ENCODE measurements at places on chromosomes 16 and 17. TPM values are rescaled to one million over a fixed set of nuclear protein-coding genes. Genes with fewer than 3 reads are reported as not detected.

The CD300LG gene
- 5.7 TPM for total RNA-seq

The ACSM2A gene
- total RNA-seq: not detected

The ACSM5 gene
- total RNA-seq: 4.3 TPM

The SRCAP gene
- total RNA-seq: 73.8 TPM

The CD300LB gene
- 1.5 TPM for total RNA-seq

The TMEM98 gene
- total RNA-seq: 47.9 TPM

The PRRT2 gene
- 3.2 TPM for total RNA-seq

The CD300H gene
- total RNA-seq: 0.92 TPM

The CA5A gene
- 0.06 TPM for total RNA-seq

DNA sequence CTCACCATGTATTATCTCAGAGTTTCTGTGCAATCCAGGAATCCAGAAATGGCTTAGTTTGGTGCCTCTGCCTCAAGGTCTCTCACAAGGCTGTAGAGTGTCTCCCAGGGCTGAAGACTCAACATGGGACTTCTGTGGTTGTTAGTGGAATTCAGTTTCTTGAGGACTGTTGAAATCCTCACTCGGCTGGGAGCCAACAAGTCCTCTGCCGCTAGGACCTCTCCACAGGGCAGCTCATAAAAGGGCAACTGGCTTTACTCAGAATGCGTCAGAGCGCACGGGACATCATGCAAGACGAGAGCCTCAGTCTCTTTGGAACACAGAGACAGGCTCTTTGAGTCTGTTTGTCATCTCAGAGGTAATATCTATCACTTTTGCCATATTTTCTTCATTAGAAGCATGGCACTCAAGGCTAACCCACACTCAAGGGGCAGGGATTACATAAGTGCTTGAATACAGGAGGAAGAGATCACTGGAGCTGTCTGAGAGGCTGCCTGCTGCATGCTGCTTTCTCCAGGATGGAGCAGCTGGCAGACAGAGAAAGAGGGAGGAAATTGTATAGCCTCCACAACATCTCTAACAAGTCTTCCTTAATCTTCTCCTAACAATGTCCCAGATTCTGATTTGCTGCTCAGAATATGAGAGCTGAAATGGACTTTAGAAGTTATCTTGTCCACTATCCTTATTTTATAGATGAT, 97.5 kb upstream of the ASIC2 start:
- H3K36me3 ChIP-seq: no peaks in the 10 kb centered on the region
- peaks cover 4% of the 10 kb centered on the region for H3K27me3 ChIP-seq
- H3K27ac ChIP-seq: no peak overlapping the region
- peaks cover 8% of the 10 kb centered on the region for H3K4me1 ChIP-seq
- no peak for DNase-seq

- H3K27ac ChIP-seq: no peak overlapping the region
- no peaks in the 10 kb centered on the region for H3K27me3 ChIP-seq
- H3K4me1 ChIP-seq: peaks cover 46% of the 10 kb centered on the region
- no peak overlapping the region for H3K4me3 ChIP-seq
- no peak for DNase-seq
Observed at GRCh38 chr17:76554131-76554530, 14.3 kb downstream of the PRCD start.

- no peak overlapping the region for H3K4me3 ChIP-seq
- no peaks in the 10 kb centered on the region for H3K27me3 ChIP-seq
- DNase-seq: no peak
- H3K4me1 ChIP-seq: no peaks in the 10 kb centered on the region
- no peaks in the 10 kb centered on the region for H3K36me3 ChIP-seq
Observed at GRCh38 chr16:80681436-80681835, 123.0 kb downstream of the CDYL2 start.

DNA sequence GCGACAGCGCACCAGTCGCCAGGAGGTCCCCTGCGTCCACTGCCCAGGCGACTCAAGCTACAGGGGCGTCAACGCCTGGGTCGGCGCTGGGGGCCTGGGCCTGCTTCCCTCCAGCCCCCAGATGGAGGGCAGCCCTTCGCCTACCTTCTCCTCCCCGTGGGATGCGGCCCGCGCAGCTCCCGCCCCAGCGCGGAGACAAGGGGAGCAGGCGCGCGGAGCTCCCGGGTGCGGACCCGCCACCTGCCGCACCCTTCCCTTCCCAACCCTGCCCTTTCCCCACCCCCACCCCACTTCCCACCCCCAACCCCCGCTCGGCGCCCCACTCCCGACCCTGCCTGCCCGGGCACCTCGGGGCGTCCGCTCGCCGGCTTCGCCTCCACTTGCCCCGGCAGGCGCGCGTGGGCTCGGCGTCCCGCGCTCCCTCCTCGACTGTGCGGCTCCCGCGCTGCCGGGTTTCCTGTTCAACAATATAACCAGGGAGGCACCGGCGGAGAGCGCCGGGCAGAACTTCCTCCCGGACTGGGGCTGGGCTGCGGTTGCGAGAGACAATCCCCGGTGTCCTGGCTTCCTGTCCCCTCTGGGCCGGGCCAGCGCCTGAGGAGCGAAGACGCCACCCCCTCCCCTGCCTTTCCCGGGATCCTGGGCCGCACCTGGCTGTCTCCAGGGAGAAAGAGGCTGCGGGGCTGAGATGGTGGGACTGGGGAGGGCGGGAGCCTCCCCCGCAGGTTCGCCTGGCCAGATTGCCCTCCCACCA, at the start of gene ARHGAP27:
Gene ARHGAP27 (minus strand): TSS at position 466 of the 754 bp plus-strand sequence. CDS start 2,591 bp downstream, outside the sequence.
- peak within 1 kb of the TSS; percentile 84 for H3K27ac ChIP-seq
- DNase-seq: peak; percentile 85
- peaks cover 30% of the 10 kb centered on the region for H3K36me3 ChIP-seq
- peaks cover 48% of the 10 kb centered on the region for H3K4me1 ChIP-seq

DNA sequence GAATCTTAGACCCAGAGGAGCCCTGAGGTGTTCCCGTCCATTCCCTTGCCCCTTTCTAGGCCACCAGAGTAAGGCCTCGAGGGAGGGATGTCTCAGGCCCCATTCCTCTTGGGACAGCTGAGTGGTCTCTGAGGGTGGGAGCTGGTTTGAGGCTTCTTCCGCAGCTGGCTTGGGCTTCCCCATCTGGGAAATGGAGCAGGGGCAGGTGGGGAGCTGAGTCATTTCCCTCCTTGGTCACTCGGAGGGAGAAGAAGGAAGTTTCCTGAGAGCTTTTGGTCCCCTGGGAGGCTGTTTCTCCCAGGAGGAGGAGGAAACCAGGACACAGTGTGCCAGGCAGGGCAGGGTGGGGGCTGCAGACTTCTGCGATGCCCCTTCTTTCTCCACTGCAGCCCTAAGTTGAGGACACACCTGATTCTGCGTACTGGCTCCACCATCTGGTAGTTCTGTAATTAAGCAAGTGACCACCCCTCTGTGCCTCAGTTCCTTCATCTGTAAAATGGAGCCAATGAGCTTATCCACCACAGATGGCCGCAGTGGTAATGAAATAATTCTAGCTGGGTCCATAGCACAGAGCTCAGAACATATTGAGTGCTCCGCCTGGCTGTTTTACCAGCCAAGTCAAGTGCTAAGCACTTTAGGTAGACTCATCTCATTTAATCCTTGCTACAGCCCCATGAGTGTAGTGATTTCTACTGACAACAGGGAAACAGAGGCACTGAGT, 1.6 kb upstream of the KCNJ12 start:
- H3K27me3 ChIP-seq: peaks cover 42% of the 10 kb centered on the region
- peaks cover 24% of the 10 kb centered on the region for H3K4me1 ChIP-seq
- DNase-seq: no peak
- no peak overlapping the region for H3K27ac ChIP-seq

DNA sequence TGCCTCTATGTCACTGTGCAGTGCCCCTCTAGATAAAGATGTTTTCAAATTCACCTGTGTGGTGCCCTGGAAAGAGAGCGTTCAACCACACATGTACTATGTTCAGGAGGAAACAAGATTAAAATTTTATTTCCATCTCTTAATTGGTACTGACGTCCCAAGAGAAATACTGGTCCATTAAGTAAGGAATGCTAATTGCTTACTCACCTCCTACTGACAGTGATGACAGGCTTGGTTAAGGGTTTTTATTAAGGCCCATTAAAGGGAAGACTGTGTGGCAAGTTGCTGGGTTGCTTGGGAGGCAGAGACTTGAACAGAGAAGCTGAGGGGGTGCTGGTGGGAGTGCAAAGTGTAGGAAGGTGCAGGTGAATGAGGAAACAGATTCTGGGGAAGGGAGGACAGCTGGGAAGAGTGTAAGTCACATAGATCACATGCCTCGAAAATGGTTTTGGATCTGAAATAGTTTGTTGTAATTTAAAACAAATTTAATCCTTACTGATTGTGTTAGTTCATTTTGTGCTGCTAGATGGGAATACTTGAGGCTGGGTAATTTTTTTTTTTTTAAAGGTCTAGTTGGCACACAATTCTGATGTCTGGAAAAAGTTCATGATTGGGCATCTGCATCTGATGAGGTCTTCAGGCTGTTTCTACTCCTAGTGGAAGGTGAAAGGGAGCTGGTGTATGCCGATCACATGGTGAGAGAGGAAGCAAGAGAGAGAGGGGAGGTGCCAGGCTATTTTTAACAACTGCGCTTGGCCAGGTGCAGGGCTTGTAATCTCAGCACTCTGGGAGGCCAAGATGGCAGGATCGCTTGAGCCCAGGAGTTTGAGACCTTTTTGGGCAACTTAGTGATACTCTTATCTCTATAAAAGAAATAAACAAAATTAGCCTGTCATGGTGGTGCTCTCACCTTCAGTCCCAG, 140.5 kb downstream of the CACNG3 start:
- no peaks in the 10 kb centered on the region for H3K27me3 ChIP-seq
- no peaks in the 10 kb centered on the region for H3K36me3 ChIP-seq
- no peak overlapping the region for H3K4me3 ChIP-seq
- DNase-seq: no peak
- H3K4me1 ChIP-seq: no peaks in the 10 kb centered on the region

- H3K36me3 ChIP-seq: no peaks in the 10 kb centered on the region
- no peaks in the 10 kb centered on the region for H3K4me1 ChIP-seq
- DNase-seq: no peak
- H3K27me3 ChIP-seq: no peaks in the 10 kb centered on the region
- no peak overlapping the region for H3K27ac ChIP-seq
Observed at GRCh38 chr16:79318143-79318899, 282.2 kb downstream of the MAF start.

- H3K4me1 ChIP-seq: no peaks in the 10 kb centered on the region
- H3K36me3 ChIP-seq: no peaks in the 10 kb centered on the region
- H3K27ac ChIP-seq: no peak overlapping the region
Observed at GRCh38 chr16:83561876-83562275, 245.9 kb upstream of the HSBP1 start.

DNA sequence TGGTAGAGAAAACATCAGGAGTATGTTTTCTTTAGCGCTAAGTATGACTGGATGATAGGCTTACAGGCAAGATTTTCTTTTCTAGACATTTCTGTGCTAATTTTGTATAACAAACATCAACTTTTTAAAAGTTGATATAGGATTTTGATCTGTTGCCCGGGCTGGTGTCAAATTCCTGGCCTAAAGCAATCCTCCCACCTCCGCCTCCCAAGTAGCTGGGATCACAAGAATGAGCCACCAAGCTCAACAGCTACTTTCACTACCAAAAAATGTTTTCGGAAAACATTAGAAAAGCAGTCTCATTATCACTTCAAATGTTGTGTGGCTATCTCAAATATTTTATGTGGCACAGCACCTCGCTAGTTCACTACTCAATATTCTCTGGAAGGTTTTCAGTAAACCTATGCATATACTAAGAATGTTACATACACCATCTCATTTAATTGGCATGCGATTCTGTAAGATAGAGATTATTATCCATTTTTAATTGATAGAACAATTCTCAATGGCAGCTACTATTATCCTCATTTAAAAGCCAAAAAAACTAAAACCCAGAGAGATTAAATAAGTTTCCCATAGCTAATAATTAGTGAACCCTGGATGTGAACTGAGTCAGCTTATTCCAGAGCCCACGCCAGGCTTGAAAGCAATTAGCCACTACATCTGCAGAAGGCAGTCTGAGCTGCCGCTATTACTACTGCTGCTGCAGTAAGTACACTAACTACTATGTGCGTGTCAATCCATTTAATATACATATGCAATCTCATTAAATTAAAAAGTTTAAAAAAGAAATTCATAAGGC, 41.7 kb downstream of the CREBBP start:
- no peak overlapping the region for H3K27ac ChIP-seq
- DNase-seq: no peak
- peaks cover 46% of the 10 kb centered on the region for H3K4me1 ChIP-seq

GRCh38 chr17:79214459-79214858, 139.8 kb downstream of the ENGASE start:
- no peak overlapping the region for H3K27ac ChIP-seq
- H3K4me1 ChIP-seq: no peaks in the 10 kb centered on the region
- no peak for DNase-seq
- H3K36me3 ChIP-seq: no peaks in the 10 kb centered on the region

DNA sequence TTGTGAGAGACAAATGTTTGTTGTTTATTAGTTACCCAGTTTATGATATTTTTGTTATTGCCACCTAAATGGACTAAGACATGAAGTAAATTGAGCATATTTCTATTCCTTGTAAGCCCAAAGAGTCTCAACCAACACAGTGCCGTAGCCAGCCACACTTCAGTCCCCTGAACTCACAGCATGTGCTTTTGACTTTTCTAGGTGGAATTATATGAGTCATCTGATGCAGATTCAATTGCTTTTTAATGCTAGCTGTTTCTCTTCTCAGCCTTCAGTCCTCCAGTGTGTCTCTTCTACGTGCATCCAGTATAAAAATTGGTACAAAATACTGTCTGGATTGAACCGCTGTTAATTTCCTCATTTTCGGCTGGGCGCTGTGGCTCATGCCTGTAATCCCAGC, 39.0 kb downstream of the IQCK start:
- no peaks in the 10 kb centered on the region for H3K4me1 ChIP-seq
- H3K27ac ChIP-seq: no peak overlapping the region
- no peak overlapping the region for H3K4me3 ChIP-seq

DNA sequence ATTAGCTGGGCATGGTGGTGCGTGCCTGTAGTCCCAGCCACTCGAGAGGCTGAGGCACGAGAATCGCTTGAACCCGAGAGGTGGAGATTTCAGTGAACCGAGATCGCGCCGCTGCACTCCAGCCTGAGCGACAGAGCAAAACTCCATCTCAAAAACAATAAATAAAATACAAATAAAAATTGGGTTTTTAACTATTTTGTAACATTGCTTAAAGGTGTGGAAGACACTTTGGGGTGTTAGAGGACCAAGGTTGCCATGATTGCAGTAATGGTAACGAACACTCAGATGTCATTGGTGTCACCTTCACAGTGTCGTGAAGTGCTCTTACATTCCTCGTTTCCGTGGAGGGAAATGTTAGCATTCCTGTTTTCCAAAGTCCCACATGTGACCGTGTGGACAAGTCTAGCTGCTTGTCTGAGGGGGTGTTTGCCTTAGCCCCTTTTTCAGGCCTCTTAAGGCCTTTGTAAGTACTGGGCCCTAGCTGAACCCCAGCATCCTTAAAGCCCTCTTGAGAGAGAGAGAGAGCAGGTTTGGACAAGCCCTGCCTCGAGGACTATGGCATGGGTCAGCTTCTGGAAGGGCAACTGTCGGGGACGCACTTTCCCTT, 8.6 kb downstream of the C16orf96 start:
- no peak overlapping the region for H3K27ac ChIP-seq
- no peaks in the 10 kb centered on the region for H3K36me3 ChIP-seq
- no peaks in the 10 kb centered on the region for H3K27me3 ChIP-seq

- H3K27ac ChIP-seq: no peak overlapping the region
- peaks cover 74% of the 10 kb centered on the region for H3K36me3 ChIP-seq
- H3K4me3 ChIP-seq: no peak overlapping the region
- H3K27me3 ChIP-seq: no peaks in the 10 kb centered on the region
- no peak for DNase-seq
Observed at GRCh38 chr17:8488491-8488890, 52.8 kb downstream of the NDEL1 start.

GRCh38 chr17:20122254-20122879, 113.2 kb downstream of the SPECC1 start:
- H3K4me1 ChIP-seq: peaks cover 11% of the 10 kb centered on the region
- H3K27ac ChIP-seq: no peak overlapping the region
- H3K36me3 ChIP-seq: peaks cover 4% of the 10 kb centered on the region
- no peak for DNase-seq
- no peak overlapping the region for H3K4me3 ChIP-seq

- no peaks in the 10 kb centered on the region for H3K27me3 ChIP-seq
- peaks cover 66% of the 10 kb centered on the region for H3K4me1 ChIP-seq
- DNase-seq: peak; percentile 74
- peak overlapping the region; percentile 6 for H3K4me3 ChIP-seq
Observed at GRCh38 chr17:1111599-1112443, 68.0 kb downstream of the ABR start.

All from lower lobe of right lung (tissue), 2 donors.